Fibroblast of skin of right quadriceps (primary cell): ENCODE measurements at places on chromosomes 5 and 9.
A peak's percentile ranks its signal among the peaks of the same experiment; 100 is the strongest.

GRCh38 chr9:86519066-86519615 is 164.9 kb upstream of the TUT7 start:
- no peak for DNase-seq

DNA sequence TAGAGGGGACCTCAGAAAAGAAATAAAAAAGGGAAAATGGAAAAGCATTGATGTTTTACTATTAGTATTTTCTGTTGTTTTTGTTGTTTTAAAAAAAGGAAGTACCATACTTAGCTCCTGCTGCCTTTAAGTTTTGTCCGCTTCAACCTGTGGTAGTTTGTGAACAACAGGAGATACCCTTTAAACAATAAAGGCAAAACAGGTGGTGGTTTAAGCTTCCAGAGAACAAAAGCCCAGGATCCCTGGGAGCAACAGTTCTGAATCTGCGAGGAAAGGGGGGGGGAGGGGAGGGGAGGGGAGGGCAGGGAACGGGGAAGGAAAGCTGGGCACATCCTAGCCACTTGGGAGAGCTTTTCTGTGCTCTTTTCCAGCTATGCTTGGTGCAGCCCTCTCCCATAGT is 2.1 kb upstream of the PSIP1 start:
- DNase-seq = no peak

DNA sequence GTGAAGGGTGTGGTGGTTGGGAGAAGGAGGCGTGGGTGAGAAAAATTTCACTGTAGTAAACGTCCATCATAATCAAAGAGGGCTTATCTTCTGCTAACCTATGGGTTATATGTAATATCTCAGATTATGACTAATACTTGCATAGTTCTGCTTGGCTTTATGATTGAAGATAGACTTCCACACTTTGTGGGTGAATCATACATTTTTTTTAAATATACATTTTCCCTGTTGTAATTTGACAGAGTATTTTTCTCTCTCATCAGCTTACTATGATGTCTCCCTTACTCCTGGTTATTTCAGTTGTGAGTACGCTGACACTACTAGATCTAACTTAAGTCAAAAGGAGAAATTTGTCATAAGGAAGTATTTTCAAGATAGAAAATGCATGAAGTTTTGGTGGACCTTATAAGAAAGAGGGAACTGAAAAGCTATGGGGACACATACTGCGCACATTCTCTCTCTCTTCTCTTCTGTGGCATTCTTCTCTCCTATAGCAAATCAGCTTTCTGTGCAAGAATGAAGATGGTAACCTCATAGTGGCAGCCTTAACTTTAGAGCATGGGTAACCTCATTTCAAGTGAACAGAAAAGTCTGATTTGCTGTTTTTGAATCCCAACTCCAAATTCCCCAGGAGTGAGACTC is 4.9 kb upstream of the JAK2 start:
- peak; percentile 23 for DNase-seq

DNA sequence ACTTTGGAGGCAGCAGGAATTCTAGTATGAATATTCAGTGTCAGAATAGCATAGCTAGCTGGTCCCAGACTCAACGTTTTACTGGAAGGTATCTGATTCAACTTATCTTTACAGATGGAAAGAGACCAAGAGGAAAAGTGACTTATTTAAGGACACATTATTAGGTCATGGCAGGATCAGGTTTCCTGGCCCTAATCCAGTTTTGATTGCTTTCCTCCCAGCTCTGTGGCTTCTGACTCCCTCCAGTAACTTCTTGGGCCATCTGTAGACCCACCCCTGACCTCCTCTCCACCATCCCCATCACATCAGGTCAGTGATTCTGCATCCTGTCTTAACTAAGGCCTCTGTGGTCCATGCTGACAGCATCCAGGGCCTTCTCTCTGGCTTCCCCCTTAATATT is 38.4 kb downstream of the SH3TC2 start:
- peak; percentile 30 for DNase-seq

DNA sequence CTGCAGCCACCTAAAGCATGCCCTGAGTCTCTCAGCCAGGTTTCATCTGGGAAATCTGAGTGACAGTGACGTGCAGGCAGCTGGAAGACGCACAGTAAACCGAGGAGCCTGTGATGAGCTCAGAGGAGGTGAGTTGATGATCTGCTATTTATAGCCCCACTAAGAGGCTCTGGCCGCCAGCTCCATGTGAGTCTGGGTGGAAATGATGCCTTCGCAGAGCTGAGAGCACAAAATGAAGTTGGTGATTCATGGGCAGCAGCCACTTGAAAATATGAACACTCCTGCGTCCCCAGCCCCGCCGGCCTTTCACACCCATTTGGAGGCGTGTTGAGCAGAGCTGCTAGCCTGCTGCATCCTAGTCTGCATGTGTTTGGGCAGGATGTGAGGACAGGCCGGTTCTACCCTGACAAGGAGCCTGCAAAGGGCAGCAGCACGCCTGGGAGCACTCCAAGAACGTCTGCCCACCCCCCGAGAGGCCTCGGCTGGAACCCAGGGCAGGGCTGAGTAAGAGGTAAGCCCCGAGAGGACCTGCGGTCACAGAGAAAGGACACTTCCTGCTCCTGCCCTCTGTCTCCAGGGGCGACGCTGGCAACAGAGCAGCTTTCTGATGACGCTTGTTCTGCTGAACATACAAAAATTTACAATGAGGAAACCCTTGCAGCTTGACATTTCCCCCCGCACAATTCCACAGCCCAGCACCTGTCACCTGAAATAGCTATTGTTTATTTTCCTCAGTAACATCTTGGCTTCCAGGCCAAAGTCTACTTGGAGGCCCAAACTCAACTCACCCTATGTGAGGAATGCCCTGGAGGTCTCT is 25.1 kb upstream of the CDKN2AIPNL start:
- DNase-seq = peak; percentile 91

GRCh38 chr5:16179936-16180788 is 571 bp upstream of the MARCHF11 start:
- DNase-seq = no peak

DNA sequence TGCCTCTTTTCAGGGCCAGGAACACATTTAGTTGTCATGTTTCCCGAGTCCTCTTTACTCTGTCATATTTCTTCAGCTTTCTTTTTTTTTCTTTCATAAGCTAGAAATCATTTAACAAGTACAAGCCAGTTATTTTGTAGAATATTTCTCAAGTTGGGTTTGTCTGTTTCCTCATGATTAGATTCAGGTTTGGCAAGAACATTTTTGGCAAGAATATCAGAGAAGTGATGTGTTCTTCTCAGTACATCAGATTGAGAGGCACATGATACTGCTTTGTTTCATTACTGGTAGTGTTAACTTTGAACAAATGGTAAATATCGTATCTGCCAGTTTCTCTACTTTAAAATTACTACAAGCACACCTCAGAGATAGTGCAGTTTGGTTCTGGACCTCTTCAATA is 45.1 kb downstream of the PCSK5 start:
- no peak for DNase-seq

- DNase-seq = no peak
These were observed 12.7 kb downstream of the PRR7 start for GRCh38 chr5:177459357-177459756.

GRCh38 chr5:138643040-138643791 is 68.0 kb upstream of the HSPA9 start:
- DNase-seq = no peak

DNA sequence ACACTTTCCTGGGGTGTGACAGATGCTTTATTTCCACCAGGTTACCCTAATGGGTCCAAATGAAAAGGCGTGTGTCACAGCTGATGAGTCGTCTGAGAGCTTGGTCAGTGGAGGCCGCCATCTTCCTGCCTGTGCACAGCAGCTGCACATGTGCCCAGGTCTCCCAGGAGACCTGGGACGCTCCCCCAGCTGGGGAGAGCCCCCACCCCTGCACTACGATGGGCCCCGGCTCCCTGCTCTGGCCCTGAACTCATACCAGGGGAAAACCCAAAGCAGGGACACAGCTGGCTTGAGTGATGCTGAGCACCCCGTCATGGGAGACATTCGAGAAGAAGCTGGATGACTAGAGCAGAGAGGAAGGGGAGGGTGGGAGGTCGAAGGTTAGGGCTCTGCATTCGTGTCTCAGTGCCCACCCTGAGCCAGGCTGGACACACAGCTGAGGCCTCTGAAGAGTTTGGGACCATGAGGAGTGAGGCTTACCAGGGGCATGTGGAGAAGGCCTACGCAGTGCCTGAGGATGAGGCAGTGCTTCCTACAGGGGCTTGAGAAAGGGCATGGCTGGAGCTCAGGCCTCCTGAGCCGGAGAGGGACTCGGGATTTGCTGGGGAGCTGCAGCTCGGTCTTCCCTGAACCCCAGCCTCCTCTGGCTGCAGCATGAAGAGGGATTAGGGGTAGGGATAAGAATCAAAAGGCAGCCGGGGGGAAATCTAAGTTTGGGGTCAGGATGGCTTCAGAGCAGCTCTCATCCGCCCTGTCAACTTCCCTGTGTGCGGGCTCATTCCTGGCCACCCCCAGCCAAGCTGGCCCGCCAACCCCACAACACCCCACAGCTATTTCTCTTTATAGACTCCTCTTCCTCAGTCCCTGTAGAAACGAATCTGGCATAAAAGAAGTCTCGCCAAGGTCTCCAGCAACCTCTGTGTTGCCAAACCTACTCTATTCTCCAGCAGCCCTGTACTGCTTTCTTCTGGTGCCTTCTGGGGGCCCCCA is 42.2 kb upstream of the RNU6ATAC start:
- DNase-seq = no peak

- no peak for DNase-seq
These were observed 8.5 kb upstream of the TPM2 start for GRCh38 chr9:35698231-35698630.

GRCh38 chr5:62579761-62580160 is 1.1 kb downstream of the LRRC70 start:
- DNase-seq = no peak

DNA sequence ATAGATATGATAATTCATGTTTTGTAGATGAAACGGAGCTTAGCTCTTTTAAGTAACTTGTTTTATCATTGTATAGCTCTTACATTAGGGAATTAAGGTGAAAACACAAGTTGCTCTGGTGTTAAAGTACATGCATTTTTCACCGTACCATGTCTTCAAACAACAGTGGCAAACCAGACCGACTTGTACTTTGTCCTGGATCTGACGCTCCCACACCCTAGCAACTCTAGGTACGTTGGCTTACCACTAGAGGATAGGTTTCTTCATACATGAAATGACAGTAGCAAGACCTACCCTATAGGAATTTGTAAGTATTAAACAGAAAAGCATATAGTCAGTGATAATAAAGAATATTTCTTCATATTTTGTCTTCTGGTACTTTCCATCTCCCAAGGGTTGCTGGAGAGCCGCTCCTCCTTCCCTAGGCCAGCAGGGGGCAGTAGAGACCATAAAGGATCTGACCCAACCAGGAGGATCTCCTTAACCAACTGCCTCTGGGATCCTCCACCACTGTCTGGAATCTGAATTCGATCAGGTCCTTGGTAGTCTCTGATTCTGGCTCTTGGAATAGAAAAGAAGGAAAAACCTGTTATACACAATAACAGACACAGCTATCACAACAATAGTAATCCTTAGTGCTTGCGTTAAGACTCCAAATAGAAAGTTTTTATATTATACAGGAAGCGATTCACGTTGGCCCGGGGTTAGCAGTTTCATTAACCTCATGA is 136.7 kb downstream of the CAVIN4 start:
- peak; percentile 49 for DNase-seq

GRCh38 chr9:114551750-114552685 is 35.6 kb upstream of the ATP6V1G1 start:
- DNase-seq = peak; percentile 95

- DNase-seq = no peak
These were observed 20.4 kb upstream of the TRIM52 start for GRCh38 chr5:181281077-181281983.

DNA sequence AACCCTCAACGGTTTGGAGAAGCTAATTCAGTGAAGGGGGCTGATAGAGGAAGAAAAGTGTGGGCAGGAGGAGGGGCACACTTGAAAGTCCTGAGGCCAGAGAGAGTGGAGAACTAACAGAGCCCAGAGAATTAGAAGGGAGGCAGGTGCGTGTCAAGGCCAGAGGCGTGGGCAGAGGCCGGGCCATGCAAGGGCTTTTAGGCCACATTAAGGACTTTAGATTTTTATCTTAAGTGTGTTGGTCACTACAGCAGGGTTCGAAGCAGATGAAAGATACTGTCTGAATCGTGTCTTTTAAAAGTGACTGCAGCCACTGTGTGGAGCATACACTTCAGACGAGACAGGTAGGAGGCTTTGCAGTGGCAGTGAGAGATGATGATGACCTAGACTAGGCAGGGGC is 6.7 kb downstream of the ADRA1B start:
- no peak for DNase-seq

GRCh38 chr5:137407090-137407489 is 92.0 kb downstream of the SPOCK1 start:
- DNase-seq = no peak

DNA sequence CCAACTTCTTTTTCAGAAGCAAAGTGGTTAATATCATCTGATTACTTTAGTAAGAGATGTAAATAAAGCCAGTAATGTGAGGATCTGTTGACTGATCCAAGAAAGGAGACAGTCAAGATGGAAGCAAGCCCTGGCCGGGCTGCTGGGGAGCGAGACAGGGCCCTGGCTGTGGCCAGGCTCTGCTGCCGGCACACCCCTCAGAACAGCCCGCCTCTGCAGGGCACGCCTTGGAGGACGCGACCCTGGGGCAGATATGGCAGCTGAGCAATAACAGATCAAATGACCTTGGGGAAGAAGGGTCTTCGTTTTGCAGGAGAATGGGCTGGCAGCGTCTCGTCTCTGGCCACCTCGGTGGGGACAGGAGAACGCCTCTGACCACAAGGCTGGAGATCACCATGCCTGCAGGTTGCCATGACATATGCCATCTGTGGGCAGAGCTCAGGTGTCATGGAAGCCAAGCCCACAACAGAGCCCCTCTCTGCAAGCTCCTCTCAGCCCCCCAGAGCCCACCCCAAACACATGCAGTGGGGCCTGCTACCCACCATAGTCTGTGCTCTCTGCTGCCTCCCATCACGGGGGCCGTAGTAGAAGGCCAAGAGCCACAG is 206.5 kb downstream of the FANCC start:
- DNase-seq = no peak

GRCh38 chr5:178777520-178777919 is 47.1 kb upstream of the ZNF354A start:
- DNase-seq = no peak

GRCh38 chr9:91036826-91037510 is 235.3 kb downstream of the SYK start:
- peak; percentile 86 for DNase-seq

- DNase-seq = peak; percentile 76
These were observed 41.0 kb downstream of the AOPEP start for GRCh38 chr9:94767331-94768072.

GRCh38 chr5:139633295-139634027 is 14.7 kb upstream of the CXXC5 start:
- peak; percentile 66 for DNase-seq
